ENCODE measurements at places on chromosomes 3 and 15.
A peak's percentile ranks its signal among the peaks of the same experiment; 100 is the strongest.

GRCh38 chr3:76028774-76029173 lies 243.4 kb upstream of the ZNF717 start:
- no peak for ATAC-seq

DNA sequence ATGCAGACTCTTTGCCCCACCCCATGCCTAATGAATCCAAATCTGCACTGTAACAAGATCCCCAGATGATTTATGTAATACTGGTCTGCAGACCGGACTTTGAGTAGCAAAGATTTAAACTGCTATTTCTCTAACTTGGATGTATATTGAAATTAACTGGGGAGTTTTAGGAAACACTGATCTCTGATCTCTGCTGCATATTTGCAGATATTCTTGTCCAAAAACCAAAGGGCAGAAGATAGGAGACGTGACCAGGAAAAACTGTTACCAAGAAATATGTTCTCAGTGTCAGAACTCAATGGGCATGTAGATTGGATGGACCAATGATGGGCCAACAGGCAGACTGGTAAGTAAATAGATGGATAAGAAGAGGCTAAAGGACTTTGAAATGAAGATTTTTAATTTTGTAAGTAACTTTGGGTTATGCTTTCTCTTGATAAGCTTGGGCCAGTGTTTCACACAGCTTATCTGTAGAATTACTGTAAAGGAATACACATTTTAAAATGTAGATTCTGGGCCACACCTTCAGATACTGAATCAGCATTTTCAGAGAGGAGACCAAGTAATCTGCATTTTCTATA lies 64.5 kb upstream of the TP63 start:
- ATAC-seq: no peak

DNA sequence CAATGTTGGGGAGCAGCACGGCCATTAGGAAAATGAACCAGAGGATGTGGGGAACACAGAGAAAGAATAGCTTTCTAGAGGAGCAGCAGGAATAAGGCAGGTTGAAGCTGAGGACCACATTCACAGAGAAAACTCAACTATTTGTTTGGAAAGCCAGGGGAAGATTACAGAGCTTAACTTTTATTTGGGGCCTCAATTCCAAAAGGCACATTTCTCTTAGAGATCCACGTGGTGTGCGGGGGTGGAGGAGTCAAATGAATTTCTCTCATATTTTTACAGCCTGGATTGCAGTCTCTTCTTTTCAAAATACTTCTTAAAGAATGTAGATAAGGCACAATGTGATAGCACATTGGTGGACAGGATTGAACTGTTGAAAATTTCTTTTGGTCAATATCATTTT lies 253.7 kb downstream of the ROBO1 start:
- ATAC-seq: no peak

- peak; percentile 54 for ATAC-seq
These were observed 82.3 kb downstream of the ST6GAL1 start for GRCh38 chr3:187012609-187013051.

GRCh38 chr3:67083277-67083676 lies 85.2 kb downstream of the KBTBD8 start:
- ATAC-seq: no peak

- peak; percentile 46 for ATAC-seq
These were observed 70.7 kb downstream of the SEMA5B start for GRCh38 chr3:122956693-122957455.

- no peak for ATAC-seq
These were observed 396.3 kb downstream of the IL5RA start for GRCh38 chr3:2713923-2714322.

DNA sequence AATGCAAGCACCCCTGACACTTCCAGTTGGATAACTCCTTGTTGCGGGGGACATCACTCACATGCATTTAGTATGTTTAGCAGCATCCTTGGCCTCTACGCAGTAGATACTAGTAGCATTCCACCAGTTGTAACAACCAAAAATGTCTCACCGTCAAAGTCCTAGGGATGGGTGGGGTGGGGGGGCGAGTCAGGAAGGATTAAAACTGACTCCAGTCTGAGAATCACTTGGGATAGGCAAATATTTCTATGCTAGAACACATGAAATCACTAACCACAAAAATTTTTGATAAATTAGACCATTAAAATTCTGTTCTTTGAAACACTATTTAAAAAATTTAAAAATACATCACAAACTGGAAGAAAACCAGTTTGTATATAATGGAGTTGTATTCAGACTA lies 18.0 kb downstream of the ICE2 start:
- no peak for ATAC-seq

DNA sequence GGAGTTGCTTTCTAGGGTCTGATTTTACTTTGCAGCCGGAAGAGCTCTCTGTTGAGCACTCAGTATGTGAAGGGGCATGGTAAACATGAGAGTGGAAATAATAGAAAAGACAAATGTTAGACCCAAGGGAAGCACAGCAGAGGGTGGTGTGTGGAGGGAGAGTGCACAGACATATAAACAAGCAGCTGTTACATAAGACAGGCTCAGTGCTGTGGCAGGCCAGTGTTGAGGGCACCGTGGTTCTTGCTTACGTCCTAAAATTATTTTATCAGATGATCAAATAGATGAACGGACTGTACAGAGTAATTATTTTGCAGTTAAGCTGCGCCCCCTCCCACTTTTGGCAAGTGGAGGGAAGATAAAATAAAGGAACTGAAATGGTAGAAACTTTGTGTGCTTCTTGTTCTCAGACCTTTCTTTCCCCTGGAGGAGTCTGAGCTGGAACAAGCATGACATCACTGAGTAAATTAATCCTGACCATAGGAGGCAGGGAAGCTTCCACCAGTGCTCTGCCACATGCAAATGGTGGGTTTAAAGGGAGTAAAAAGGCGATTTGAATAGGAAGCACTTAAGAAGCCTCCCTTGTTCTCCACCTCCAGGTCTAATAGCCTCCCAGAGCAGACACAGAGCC lies 205.6 kb downstream of the IL20RB start:
- peak; percentile 58 for ATAC-seq

GRCh38 chr3:34283751-34284150 lies 485.3 kb downstream of the PDCD6IP start:
- ATAC-seq: no peak

DNA sequence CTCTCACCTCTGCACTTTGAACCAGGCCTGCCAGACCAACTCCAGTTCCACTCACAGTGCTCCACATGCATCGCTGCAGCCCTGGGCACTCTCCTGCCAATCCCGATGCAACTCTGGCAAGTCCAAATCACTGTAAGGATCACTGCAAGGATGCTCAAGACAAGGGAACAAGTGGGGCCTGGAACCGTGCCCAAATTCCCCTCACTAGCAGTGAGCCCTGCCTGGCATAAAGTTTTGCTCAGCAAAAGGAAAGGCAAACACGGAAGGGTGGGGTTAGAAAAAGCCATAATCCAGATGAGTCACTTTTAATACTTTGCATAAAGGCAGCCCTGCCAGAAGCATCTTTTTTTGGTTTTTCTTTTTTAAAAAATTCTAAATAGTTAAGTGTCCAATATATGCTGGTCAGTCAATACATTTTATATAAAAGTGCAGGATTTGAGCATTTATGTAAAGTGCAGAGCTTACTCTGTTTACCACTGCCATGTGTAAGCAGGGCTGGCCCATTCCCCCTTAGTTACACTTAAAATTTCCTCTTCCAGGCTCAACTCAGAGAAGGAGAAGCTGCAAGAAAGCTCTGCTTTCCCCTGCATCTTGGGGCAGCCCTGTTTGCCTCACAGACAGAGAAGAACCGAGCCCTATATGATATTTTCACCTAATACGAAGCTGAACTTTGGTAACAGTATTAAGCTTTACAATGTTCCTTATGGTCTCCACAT lies 102.2 kb downstream of the CD47 start:
- ATAC-seq: no peak

GRCh38 chr3:40387895-40388254 lies 891 bp downstream of the ENTPD3 start:
- no peak for ATAC-seq

GRCh38 chr3:117408811-117409210 lies 699.2 kb downstream of the TUSC7 start:
- ATAC-seq: no peak

DNA sequence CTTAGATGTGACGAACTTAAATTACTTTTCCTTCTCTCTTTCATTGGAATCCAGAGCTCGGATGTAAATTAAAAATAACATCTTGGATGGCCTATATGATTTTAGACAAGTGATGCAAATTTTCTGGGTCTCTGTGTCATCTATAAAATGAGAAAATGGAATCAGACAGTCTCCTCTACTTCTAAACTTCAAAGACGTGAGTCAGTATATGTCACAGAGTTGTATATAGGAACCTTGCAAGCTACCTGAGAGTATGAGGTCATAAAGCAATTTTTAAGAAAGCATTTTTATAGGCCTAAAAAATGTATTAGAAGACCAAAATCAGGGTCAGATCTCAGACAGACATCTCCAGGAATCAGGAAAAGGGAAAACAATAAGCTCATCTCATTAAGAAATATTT lies 128.3 kb downstream of the TBL1XR1 start:
- ATAC-seq: no peak

DNA sequence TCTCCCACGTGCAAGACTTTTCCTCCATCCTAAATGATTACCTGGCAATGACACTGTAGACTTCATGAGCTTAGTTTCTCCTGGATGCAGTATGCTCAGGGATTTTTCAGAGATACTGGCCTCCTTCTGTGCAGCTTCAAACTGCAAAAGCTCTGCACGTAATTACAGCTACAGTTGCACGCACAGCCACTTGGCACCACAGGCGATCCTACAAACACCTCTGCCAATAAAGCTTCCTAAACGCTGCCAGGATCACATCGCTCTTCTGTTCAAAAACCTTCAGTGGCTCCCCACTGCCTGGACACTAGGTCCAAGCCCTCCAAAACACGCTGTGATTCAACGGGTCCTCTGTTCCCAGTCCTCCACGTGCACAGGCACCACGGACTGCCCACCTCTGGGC lies 49.5 kb downstream of the NUP210 start:
- no peak for ATAC-seq

DNA sequence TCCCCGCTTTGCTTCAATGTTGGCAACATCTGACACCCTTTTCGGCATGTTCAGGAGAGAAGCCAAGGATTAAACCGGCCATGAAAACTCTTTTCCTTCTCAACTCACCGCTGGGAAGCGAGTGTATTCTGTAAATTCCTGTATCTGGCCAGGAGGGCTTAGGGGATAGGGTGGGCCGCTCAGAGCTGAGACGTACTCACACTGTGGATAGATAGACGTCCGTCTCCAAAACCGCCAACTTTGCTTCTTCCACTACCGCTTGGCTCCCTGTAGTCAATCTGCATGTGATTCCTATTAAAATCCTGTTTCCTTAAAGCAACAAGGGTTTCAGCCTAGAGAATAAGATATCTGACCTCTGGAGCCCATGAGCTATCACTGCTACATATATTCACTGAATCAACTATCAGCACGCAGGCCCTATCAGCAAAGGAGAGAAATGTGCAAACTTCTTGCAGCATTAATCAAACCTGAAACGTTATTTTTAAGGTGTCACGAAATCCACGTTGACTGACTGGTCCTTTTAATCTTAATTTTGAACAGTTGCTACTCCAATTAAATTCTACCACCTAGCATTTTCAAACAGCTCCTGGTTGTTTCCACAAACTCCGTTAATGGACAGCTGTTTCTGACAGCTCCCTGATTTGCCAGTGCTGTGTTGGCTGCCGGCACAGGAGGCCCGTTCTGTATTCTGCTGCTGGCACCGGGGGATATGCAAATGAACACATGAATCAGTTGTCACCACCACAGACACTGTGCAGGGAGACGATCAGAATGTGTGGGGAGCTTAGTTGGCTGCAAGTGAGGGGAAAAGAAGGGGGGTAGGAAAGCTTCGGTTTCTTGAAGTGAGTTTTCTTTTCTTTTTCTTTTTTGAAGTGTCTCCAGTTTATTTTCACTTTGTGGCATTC lies 438.9 kb upstream of the ARRDC4 start:
- ATAC-seq: no peak

GRCh38 chr3:42589382-42590109 lies 1.1 kb upstream of the SS18L2 start:
- no peak for ATAC-seq

- ATAC-seq: no peak
These were observed 110.0 kb downstream of the KCNAB1 start for GRCh38 chr3:156230278-156230900.

DNA sequence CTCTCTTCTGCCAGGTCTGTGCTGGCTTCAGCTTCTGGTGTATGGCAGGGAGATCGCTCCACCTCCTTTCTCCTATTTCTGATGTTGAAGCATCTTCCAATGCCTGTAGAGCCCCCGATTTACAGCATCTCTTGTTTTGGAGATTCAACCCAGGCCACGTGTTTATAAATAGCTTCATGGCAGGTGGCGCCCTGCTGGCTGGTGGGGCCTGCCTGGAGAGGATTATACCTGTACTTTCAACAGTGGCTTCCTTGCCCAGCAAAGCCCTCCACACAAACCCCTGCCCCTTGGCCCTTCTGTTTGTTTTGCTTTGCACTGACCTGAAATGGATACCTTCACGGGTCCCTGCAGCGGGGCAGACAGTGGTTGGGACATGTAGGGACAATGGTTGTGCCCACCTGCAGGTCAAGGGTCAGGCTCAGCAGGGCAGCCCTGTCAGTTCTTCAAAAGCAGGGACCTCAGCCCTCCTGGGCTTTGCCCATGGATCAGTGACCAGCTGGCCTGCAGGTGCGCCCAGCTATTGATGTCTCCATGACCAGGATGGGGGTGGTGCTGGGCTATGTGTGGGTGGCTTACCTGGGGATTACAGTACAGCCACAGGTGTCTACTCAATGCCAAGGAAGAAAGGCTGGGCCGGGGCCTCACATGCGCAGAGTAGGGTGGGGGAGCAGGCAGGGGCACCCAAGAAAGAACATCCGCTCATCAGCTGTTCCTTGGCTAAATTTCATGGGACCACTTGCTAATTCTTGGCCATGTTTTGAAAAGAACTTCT lies 112.7 kb upstream of the PRR23C start:
- ATAC-seq: no peak
